Uterus (tissue), 4 donors: ENCODE measurements at places on chromosomes 1 and 21.

DNA sequence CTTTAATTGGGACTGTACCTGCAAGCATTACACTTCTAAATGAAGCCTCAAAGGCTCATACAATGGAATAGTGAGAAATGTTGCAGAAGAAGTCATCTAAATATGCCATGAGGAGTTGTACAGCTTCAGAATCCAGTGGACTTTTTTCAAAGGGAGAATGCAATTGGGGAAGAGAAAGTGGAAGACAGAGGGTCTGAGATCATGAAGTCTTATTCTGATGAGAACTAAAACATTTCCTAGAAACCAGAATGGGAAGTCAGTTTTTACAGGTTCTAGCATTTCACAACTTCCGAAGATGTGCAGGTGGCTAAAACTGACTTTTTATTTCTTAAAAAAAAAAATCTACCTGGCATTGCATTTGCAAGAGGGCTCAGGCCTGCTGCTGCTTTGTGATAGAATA lies 424.4 kb upstream of the RUNX1 start:
- DNase-seq: no peak

GRCh38 chr1:89274411-89274857 lies 1.8 kb upstream of the GBP5 start:
- no peak for DNase-seq

GRCh38 chr1:19377812-19378718 lies 65.9 kb downstream of the SLC66A1 start:
- no peak for DNase-seq

DNA sequence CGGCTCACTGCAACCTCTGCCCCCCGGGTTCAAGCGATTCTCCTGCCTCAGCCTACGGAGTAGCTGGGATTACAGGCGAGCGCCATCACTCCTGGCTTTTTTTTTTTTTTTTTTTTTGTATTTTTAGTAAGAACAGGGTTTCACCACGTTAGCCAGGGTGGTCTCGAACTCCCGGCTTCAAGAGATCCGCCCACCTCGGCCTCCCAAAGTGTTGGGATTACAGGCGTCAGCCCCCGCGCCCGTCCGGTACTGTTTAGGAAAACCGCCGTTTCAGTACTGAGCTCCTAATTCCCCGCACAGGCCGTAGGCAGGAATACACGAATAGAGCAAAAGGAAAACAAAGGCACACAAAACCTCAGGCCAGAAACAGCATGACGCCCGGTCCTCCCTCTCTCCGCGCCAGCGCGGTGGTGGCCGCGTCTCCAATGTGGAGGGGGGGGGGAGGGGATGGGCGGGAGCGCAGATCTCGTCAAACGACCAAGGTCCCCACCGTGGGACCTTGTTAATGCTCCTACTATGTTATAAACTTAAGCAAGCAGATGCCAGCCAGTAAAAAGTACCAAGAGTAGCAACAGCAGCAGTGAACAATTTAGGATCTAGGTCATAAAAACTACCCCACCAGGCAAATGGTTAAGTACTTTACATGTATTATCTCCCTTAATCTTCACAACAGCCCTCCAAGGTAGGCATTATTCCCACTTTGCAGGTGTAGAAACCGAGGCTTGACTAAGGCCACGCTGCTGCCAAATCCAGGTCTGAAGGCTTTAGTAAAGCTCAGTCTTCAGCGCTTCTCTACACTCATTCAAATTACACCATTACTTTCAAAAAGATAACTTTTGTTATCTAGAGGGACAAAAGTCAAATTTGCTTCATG lies 648 bp upstream of the ADAR start:
- no peak for DNase-seq

GRCh38 chr21:27422435-27422834 lies 455.5 kb upstream of the ADAMTS5 start:
- no peak for DNase-seq
